Fibroblast of gingiva (primary cell): ENCODE measurements at places on chromosomes 2 and 18.

DNA sequence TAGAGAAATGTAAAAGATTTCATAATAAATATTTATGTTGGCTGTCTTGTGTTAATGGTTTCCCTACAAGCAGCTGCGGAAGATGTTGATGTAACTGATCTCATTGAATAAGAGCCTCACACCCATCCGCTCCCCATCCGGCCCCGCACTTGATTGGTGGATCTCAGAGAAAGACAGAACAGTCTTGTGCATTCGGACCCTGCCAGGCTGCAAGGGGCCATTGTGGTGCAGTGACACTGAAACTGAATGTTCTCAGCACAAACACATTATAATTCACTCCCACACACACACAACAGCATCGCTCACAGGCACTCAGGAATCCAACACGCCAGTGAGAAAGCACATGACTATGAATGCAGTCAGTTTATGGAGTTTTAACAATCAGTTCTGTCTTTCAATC lies 47.8 kb downstream of the PRELID3A start:
- DNase-seq, result no peak

DNA sequence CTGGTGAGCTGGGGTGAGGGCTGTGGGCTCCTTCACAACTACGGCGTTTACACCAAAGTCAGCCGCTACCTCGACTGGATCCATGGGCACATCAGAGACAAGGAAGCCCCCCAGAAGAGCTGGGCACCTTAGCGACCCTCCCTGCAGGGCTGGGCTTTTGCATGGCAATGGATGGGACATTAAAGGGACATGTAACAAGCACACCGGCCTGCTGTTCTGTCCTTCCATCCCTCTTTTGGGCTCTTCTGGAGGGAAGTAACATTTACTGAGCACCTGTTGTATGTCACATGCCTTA lies 10.5 kb downstream of the PROC start:
- DNase-seq, result no peak

DNA sequence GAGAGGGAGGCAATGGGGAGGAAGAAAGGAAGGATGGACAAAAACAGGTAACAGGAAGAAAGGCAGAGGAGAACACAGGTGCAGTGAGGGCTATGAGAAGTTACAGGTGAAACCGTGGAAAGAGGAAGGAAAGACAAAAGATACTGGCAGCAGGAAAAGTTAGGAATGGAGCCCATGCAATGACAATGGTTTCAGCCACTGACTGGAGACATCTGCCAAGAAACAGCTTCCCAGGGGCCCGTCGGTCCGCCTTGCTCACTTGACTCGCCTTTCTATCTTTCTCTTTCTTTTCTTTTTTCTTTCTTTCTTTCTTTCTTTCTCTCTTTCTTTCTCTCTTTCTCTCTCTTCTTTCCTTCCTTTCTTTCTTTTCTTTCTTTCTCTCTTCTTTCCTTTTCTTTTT lies 37.5 kb downstream of the ST8SIA5 start:
- DNase-seq, result no peak

GRCh38 chr2:185227391-185227790 lies 511.2 kb upstream of the FSIP2 start:
- DNase-seq, result no peak

DNA sequence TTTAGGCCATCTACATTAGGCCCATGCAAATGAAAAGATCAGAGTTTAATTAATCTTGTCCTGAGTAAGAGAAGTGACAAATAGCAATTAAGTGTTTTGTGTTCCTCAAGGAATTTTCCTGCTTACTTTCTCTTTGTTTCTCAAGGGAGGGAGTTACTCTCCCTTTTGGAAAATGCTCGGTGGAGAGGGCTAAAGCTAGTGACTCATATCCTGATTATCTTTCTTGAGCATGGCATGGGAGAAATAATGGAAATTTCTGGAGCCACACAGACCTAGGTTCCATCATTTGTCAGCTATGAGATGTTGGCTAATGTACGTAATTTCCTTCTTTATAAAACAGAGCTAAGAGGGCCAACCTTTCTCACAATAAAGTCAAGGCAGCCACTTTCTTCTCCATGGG lies 177.1 kb downstream of the ETAA1 start:
- peak; percentile 38 for DNase-seq

DNA sequence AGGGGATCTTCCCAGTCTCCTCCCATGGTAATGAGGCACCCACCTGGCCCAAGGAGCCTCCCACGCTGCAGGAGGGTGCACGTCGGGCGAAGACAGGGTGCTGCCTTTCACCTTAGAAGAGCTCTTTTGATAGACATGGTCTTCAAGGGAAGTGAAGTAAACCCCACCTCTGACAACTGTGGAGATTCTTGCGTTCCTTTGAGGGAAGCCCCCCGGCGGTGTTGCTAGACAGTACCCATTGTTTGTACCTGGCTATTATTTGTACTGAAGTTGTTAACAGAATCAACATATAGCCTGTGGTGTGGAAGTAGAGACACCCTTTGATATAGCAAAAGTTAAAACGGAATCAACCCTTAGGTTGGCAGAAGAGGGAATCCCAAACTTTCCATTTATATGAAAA lies 648.0 kb downstream of the GALR1 start:
- DNase-seq, result no peak

DNA sequence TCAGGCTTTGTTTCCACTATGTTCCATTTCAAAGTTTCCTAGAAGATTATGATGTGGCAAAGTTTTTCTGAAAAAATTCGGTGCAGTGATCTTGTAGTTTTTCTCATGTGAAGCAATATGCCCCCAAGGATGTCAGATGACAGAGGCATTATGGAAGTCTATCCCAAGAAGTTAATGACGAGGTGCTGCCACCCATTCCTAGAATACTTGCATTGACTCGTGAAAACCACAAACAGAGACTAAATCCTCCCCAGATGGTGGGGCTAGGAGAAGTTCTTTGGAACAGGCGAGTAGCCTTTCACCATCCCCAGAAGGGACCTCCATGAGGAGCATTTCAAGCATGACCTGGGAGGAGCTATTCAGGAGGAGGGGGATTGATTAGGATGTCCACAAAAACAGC lies 40.2 kb upstream of the COPS8 start:
- DNase-seq, result peak; percentile 84

GRCh38 chr2:220152281-220152935 lies 525.0 kb downstream of the SLC4A3 start:
- no peak for DNase-seq

DNA sequence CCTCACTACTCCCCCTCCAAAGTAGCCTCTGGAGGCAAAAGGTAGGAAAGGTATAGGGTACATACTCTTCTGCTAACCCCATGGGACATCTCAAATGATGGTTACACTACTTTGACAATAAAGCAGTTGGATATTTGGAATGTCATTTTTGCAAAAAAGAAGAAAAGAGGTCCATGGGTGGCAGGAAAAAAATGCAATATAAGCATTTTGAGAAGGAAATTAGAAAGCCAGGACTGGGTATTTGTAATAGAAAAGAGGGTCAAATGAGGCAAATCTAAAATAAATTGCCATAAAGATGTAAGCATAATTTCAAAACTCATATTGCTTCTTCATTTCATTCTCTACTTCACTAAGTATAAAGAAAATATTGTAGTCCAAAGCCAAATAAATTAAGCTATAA lies 280.2 kb downstream of the NOL4 start:
- no peak for DNase-seq
